Stimulated activated CD8-positive, alpha-beta memory T cell treated with anti-CD3 and anti-CD28 coated beads, Interleukin-7, amount 100 ng/mL, for 48 hours (primary cell): ENCODE measurements at places on chromosomes 6 and 20.

GRCh38 chr6:5139828-5140771 lies 55.0 kb downstream of the PPP1R3G start:
- no peak for DNase-seq

GRCh38 chr6:110618591-110619267 lies 142.3 kb upstream of the SLC22A16 start:
- DNase-seq = no peak

- DNase-seq = no peak
Measured at GRCh38 chr6:152207915-152208714, 400.6 kb downstream of the ESR1 start.

GRCh38 chr6:33029328-33030184 lies 20.2 kb upstream of the HLA-DOA start:
- no peak for DNase-seq

DNA sequence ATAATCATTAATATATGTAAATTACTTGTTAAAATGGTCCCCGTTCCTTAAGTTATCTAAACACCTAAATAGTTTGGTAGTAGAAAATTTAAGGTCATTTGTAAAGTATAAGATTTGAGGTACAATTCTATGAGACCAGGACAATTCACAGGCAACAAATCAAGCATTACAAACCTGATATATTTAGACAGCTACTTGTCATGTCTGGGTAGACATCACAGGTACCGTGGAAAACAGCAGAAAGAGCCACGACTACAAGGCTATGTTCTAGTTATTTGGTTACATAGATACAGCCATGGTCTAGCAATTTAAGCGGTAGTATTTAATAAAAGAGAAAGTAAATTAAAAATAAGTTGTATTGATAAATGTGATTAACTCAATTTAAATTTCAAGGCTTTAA lies 393.1 kb upstream of the ID4 start:
- no peak for DNase-seq

GRCh38 chr6:163756079-163756478 lies 341.6 kb downstream of the QKI start:
- no peak for DNase-seq

DNA sequence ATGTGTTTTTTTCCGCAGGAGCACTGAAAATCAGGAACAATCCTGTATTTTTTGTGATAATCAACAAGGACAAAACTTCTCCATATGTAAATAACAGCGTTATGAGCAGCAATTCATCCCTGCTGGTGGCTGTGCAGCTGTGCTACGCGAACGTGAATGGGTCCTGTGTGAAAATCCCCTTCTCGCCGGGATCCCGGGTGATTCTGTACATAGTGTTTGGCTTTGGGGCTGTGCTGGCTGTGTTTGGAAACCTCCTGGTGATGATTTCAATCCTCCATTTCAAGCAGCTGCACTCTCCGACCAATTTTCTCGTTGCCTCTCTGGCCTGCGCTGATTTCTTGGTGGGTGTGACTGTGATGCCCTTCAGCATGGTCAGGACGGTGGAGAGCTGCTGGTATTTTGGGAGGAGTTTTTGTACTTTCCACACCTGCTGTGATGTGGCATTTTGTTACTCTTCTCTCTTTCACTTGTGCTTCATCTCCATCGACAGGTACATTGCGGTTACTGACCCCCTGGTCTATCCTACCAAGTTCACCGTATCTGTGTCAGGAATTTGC lies at the start of gene TAAR6:
TAAR6 (plus strand) TSS at position 102 of the 557 bp plus-strand sequence; CDS start at position 102, 0 bp downstream.
- no peak for DNase-seq

GRCh38 chr6:156839129-156839528 lies 62.0 kb downstream of the ARID1B start:
- DNase-seq = no peak

DNA sequence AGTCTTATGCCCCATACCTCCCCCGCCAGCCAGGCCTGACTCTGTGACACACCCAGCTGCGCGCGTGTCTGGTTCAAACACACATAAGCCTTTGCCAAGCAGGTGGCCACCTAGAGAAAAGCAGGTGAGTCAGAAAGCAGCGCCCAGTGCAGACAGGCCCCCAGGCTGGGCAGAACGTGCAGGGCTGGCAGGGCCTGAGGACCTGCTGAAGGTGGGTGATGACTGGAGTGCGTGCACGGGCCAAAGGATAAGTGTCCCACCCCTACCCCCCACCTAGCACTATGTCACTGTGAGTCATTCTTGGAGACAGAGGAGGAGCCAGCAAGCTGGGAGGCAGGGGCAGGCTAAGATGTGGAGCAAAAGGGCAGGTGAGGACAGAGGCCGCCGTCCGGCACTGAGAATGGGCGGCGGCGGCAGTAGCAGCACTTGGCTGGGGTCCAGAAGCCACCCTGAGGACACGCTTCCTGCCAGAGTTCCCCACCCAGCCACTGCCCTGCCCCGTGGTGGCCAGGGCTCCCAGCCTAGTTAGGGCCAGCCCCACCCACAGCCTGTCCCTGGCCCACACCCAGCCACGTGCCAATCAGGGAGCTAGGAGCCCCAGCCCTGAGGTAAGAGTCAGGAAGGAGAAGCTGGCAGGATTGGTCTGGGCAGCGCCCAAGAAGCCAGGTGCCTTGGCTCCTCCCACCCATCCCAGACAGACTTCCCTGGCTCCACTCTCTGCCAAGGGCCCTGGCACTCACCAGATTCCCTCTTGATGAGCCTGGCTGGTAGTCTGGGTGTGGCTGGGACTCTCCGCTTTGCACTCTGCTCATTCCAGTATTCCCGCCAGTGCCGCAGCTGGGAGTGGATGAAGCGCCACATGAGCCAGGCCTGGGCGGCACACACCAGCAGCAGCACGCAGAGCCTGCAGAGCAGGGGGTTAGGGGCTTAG lies 72.7 kb downstream of the TRAM2 start:
- no peak for DNase-seq

- DNase-seq = no peak
Measured at GRCh38 chr6:113340371-113340770, 516.8 kb upstream of the MARCKS start.

GRCh38 chr6:45595010-45595851 lies 217.5 kb upstream of the SUPT3H start:
- DNase-seq = no peak

DNA sequence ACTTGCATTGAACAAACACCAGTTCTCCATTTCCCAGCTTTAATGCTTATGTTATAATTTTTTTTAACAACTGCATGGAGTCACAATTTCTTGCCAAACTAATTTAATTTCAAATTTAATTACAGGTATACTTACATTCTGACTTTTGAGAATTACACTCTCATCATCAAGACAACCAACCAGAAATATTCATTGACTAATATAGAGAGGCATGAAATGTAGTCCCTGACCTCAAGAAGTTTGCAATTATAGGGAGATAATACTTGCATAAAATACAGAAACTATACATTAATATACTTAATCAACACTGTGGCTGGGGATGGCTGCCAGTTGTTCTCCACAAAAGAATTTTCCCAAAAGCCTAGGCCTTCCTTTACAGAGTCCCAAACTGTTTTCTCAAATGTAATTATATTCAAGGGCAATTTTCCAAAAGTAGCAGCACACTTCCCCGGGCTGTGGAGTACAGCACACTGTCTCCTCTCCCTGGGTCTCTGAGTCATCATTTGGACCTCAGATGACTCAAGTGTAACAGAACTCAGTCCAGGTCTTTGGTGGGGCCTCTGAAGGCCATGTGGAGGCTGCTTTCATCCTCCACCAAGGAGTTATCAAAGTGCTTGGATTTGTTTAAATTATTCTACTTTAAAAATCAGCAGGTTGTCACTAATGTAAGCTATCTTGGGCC lies 114.1 kb downstream of the KIF16B start:
- DNase-seq = no peak

GRCh38 chr20:35547329-35547728 lies 5.5 kb downstream of the ERGIC3 start:
- no peak for DNase-seq

GRCh38 chr6:105500693-105501092 lies 97.8 kb upstream of the PREP start:
- no peak for DNase-seq

DNA sequence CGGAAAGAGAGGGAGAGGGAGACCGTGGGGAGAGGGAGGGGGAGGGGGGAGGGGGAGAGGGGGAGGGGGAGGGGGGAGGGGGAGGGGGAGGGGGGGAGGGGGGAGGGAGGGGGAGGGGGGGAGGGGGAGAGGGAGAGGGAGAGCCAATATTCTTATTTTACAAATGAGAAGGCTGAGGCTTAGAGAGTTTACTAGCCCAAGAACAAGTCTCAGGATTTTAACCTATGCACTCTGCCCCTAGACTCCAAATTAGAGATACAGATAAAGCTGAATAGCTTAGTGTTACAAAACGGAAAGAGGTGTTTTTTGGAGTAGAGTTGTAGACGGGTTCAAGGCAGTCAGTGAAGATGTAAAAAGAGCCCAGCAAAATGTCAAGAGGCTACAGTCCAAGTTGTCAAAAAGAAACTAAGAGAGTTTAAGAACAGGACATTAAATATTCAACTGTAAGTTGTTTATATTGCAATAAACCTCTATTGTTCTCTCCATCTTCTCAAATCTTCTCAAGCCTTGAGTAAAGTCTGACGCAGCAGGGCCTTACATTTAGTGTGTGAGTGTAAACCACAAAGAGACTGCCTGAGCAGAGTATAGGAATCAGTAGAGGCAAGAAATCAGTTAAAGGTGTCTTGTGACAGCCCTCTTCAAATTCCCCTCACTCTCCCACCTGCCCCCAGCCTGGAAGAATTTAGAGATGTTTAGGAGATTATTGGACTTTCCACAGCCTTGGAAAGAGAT lies 34.9 kb upstream of the AKIRIN2 start:
- DNase-seq = no peak

- no peak for DNase-seq
Measured at GRCh38 chr6:4902363-4902762, 101.5 kb downstream of the RPP40 start.

DNA sequence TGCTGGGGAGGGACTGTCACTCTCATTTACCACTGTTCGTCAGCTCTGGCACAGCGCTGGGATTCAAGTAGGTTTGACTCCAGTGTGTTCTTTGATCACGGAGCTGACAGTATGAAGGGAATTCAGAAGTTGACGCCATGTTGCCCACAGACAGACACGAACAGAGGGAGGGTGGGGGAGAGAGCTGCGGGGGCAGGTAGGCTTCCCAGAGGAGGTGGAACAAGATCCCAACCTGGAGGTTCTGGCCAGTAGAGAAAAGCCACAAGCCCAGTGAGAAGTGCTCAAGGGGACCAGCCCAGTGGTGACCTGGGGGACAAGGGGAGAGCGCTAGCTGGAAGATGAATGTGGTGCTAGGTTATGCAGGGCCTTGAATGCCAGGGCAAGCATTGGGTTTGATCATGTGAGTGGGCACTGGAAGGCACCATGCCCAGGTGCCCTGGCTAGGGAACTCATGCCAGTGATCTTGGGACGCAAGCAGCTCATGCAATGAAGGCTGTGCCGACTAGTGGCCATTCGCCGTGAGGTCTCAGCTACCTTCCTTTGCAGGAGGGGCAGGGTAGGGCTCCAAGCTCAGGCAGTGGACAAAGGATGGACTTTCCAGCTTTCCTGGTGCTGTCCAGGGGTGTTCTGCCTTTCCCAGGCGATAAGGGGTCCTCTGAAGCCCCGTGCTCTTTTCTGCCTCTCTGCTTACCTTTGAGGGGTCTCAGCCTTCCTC lies 50.4 kb upstream of the APCDD1L start:
- no peak for DNase-seq

DNA sequence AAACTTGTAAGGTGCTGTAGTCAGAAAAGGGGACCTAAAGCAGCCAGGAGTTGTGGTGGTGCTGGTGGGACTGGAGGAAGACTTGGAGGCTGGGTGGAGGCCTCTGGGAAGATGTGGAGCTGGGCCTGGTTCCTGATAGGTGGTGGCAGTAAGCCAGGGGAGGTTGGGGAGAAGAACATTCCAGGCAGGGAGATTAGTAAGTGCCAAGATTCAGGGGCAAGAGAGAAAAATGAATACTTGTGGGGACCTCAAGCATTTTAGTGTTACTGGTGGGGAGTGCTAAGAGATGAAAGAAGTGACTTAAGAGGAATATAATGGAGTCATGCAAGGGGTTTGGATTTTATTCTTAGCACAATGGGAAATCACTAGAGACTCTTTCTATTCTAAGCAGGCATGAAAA lies 79.0 kb upstream of the B3GAT2 start:
- no peak for DNase-seq

DNA sequence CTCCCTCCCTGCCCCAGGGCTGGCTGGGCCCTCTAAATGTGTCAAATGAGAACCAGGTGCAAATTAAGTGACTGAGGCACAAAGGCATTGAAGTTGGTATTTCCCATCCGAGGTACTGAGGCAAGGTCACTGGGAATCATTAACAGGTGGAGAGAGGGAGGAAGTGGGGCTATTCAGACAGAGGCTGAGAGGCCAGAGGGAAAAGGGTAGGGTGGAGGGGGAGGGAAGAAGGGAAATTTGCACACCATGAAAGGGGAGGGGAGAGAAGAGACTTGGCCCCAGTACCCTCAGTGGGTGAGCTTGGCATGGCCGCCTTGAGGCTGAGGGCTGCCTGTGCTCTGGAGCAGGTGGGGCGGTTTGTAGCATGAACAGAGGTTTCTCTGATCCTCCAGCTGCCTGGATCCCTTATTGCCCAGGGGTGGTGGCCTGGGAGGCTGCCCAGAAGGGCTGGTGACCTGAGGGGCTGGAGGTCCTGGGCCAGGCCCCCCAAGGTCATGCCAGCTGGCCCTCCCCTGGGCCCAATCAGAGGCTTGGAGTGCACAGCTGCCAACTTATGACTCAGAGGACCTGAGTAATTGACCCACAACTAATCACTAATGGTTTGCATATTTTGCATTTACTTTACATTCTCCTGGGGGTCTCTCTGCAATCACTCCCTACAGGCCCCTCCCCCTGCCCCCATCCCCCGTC lies 40.3 kb upstream of the ZFAND3 start:
- no peak for DNase-seq

GRCh38 chr6:36241728-36242127 lies 28.1 kb upstream of the PNPLA1 start:
- DNase-seq = no peak

GRCh38 chr6:149478631-149479314 lies 6.0 kb downstream of the ZC3H12D start:
- no peak for DNase-seq

DNA sequence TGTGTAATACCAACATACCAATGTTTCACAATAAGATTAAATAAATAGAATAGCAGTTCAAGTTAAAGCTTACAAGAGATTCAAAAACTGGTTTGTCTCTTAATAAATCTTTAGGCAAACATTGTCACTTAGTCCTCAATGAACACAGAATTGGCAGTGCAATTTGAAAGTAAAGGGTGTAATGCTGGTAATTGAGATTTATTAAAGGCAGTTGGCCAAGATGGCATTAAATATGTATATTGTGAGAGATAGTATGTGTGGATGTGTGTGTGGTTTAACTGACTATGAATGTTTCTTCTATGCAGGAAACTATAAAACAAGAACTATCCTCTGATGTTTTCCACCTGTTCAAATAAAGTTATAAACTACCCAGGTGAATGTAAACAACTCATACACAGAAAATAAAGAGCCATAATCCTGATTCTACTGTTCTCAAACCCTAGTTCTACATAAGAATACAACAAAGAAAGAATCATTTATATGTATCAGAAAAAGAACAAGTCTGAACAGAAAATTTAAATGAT lies 267.9 kb upstream of the PTCHD4 start:
- DNase-seq = no peak

GRCh38 chr20:50595433-50595895 lies 85.3 kb downstream of the PTPN1 start:
- no peak for DNase-seq
